EH (cell line): ENCODE measurements at places on chromosomes 4 and X.

DNA sequence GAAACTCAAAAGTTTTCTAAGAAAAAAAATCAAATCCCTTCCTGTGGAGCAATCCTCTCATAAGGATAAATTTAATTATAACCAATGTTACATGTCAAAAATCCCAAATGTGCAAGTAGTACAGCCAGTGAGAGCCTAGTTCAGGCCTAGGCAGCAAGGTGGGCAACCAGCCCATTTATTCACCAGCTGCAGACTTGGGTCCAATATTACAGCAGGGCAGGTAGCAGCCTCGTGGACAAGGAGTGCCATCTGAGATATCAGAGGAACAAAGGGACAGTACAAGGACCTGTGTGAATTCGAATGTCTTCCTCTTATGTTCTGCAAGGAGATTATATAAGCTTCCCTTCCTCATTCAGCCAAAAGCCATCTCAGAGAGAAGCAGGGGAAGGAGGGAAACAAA, 6.6 kb downstream of the HELQ start:
- DNase-seq, result no peak

- DNase-seq, result no peak
These were observed 40.1 kb upstream of the KLHL34 start for GRCh38 chrX:21698272-21698671.

GRCh38 chr4:80336582-80336981, 1.1 kb downstream of the CFAP299 start:
- peak; percentile 45 for DNase-seq

- no peak for DNase-seq
These were observed 80.3 kb upstream of the TET2 start for GRCh38 chr4:105066401-105066800.

GRCh38 chr4:54861201-54861600, 203.4 kb downstream of the KIT start:
- peak; percentile 6 for DNase-seq
